CD4-positive, alpha-beta T cell (primary cell): ENCODE measurements at places on chromosomes 5 and 9.

GRCh38 chr5:84688566-84688965, 303.9 kb upstream of the EDIL3 start:
- no peak for DNase-seq

GRCh38 chr9:93603011-93603410, 26.6 kb downstream of the PHF2 start:
- DNase-seq: no peak

DNA sequence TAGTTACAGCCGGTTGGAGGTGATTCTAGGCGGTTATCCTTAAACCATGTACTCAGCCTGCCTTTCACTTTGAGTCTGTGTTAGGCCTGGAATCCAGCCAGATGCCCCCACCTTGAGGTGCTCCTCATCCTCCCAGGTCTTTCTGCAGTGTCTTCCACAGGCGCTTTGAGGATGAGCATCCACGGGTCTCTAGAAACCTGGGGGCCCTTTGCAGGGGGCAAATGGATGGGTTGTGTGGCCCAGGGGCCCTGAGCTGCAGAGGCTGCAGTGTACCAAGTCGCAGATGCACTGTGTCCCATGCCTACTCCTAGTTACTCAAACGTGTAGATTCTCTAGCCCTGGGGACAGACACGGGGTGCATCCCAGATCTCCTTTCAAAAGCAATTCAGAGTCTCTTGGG, 242.1 kb upstream of the IRX1 start:
- DNase-seq: no peak

- DNase-seq: no peak
These were observed 414.2 kb downstream of the SH3GL2 start for GRCh38 chr9:17993024-17993423.

GRCh38 chr9:84374013-84374412, 33.5 kb upstream of the SLC28A3 start:
- DNase-seq: no peak

DNA sequence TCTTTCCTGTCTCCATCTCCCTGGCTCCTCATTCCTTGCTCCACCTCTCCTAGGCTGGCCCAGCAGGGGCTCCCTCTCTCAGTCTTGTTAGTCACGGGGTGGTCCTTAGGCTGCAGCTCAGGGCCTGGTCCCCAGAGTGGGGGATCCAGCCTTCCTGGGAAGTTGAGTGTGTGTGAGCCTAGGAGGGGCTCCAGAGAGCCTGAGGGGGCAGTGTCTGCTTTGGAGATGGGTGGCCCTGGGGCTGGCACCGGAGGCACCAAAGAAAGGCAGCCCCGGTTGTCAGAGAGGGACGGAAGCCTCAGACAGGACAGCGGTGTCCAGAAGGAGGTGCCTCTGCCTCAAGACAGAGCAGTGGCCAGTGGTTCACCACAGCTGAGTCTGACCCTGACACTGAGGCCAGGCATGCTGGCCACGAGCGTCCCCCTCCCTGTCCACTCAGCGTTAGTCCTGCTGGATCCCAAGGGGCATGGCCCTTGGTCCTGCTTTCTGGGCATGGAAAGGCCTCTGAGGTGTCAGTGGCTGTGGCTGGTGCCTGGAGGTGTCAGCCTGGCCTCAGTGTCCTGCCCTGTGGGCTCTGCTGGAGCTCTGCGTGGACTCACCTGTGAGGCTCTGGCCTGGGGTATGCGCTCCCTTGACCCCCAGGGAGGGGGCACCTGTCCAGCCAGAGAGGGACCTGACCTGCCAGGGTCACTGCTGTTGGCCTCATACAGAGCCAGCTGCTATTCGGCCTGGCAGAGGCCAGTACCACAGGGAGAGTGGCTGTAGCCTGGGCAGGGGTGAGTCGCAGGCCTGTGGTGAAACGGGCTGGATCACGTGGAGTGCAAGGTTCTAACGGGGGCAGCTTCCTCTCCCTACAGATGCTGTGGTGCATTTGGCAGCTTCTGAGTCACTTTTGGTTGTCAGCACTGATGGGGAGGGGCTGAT, 130.6 kb downstream of the CACNA1B start:
- DNase-seq: no peak

DNA sequence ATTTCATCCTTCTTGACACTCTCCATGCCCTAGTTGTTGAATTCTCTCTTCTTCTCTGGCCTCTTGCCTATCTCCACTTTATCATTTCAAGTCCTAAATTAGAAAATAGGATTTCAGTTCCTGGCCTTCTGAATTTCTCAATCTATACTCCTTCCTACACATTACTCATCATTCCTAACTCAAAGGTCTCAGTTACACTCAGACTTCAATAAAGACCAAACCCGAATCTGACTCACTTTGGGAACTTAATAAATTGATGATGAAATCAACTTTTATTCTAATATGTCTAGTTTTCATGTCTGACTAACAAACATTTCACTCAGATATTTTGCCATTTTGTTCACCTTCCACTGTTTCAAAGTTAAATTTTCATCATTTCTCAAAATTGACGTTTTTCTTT, 113.6 kb upstream of the TSLP start:
- DNase-seq: no peak

DNA sequence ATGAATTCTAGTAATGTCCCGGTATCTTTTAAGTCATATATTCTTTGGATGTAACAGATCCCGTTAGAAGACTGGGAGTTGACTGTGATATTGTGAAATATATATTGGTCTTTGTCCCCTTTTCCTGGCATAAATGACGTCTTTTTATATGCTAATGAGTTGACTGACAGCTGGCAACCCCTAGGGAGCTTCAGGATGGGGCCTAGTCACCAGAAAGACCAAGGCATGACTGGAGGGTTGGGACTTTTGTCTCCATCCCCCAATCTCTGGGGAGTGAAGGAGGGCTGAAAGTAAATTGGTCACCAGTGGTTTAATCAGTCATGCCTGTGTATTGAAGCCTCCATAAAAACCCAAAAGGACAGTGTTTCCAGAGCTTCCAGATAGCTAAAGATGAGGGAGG, 241.6 kb downstream of the PJA2 start:
- DNase-seq: no peak

DNA sequence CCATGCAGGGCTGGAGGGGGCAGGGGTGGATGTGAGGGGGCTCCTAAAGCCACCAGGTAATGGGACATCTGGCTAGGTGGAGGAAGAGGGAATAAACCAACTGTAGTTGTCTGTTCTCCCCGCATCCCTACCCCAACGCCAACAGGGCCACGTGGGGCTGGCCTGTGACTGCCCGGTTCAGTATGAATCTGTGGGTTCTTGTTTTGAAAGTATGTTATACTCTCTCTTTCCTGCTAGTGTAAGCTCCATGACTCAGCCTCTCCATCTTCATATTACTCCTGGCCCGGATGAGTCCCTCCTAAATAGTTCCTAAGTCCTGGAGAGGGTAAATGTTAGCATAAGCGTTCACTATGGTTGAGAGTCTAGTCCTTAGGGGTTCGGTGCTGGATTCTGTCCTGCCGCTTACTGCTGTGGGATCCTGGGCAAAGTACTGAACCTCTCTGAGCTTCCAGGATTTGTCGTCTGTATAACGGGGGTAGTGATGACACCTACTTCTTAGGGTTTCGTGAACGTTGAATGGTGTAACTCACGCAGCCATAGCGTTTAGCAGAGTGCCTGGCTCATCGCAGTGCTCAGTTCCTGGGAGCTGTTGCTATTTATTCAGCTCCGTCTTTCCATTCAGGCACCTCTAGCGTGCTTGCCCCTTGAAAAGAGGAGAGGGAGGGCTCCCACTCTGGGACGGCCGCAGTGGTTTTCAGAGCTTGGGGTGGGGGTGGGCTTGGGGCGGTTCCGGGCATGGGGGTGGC, 28.8 kb downstream of the LHX2 start:
- no peak for DNase-seq

- no peak for DNase-seq
These were observed 106.2 kb downstream of the ADAMTSL1 start for GRCh38 chr9:18580151-18580550.

DNA sequence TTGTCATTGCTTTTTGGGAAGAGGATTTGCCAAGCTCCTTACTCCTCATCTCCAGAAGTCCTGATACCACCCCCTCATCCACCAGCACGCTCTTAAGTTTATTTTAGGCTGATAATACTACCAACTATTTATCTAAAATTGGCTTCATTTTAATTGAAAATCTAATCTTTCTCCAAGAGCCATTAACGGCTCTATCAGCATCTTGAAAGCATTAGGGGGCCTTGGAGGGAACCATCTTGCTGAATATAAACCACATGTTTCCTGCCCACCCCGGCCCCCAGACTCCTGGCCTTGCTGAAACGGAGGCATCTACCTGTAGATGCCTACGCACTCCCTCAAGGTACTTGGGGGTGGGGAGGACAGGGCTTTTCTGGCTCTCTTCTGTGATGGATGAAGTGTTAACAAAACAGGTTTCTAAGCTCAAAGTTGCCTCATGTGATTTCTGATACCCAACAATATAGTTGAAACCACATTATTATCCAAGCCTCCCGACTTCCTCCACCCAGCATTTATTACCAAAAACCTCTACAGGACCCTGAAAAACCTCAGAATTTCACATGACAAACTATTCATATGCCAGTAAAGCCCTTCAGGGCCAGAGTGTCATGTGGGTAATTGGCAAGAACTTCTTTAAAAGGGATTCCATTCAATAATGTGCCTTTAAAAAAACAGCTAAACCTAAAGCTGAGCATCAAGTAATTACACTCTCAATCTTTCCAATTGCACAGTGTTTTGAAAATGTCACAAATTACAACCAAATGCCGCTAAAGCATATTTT, 96.7 kb downstream of the SAXO1 start:
- no peak for DNase-seq

GRCh38 chr5:54558362-54558761, 40.8 kb downstream of the SNX18 start:
- DNase-seq: no peak

DNA sequence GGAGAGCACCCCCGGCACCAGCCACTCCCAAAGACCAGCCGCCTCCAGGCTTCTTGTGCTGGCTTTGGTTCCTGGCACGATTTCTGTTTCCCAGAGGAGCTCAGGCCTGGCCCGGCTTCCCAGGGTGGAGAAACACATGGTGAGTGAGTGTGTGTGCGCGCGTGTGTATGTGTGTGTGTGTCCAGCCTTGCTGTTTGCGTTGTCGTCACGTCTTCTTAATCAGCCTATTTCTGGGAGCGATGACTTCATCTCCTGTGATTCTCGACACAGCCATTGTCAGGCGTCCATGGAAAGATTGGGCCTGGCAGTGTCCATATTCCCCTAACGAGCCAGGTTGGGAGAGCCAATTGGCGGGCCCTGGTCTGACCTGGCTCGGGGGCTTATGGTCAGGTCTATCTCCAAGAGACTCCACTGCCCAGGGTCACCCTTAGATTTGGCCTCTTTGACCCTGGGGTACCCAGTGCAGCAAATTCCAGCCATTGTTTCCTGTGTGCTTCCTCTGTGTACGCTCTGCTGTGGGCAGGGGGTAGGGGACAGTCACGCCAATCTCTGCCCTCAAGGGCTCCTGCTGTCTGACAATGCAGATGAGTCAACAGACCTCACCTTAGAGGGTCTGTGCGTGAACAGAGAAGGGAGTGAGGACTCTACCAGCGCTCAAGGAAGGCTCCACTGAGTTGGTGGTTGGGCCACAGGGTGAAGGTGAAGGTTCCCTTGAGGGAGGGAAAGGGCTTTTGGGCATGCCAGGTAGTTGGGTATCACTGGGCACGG, 73.8 kb downstream of the DAB2IP start:
- DNase-seq: no peak

DNA sequence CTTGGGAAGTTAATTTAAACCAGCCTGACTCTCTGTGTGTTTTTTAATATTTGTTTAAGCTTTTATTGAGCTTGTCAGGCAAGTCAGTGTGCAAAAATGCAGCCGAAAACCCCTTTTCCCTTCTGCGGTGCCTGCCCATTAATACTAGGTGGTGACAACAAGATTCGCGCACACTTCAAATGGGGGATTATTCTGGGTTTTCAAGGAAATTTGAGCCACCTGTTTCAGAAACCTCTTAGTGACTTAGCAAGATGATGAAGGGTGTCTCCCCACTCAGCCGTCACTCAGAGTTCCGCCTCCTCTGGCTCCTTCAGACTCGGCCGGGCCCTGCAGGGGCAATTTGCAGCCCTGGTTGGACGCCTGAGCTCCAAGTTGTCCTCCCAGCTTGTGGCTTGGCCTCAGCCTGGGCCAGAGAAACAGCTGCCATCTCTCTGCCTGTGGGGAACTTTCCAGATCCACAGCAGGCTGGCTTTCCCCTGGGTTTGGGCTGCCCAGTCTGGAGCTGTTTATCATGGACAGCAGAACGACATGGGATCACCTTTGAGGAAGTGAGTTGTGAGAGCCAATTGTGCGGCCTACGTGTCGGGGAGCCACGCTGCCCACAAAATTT, 75.9 kb downstream of the SPRY4 start:
- DNase-seq: no peak

DNA sequence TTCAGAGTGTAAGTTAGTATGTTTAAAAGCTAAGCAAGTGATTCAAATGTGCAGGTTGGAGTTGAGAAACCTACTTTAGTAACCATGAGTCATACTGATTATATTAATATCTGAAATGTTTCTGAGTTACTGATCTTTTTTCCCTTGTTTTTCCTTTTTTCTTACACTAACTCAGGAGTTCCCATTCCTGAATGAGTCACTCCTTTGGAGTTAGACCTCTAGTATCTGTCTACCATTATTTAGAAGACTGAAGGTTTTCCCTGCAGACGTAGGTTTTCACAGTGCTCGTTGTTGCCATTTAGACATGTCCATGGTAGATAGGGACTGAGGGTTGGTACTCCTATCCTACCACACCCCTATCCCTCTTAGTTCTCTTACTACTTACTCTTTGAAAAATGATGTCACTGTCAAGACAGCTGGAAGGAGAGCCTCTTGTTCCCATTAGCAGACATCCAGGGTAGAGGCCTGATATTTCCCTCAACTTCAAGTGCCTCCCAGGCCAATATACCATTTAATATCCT, 20.2 kb downstream of the OCLN start:
- no peak for DNase-seq

DNA sequence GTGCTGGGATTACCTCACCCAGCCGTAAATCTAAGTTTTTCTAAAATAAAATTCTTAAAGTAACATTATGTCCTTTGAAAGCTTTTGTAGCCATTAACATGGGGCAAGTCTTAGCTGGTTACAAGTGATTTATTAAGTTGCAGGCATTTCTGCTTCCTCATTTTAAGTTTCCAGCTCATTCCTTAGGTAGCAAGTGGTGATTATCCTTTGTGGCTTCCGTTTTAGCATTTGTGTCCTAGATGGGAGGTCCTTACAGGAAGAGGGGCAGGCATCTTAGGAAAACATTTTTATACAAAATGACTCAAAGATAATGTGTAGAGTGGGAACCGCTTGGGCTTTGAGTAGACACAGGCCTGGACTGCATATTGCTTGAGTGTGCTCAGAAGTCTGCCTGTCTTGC, 35.0 kb upstream of the ROPN1L start:
- DNase-seq: no peak

- DNase-seq: no peak
These were observed 21.1 kb downstream of the LIFR start for GRCh38 chr5:38535248-38535750.

GRCh38 chr9:100219347-100219746, 120.3 kb downstream of the INVS start:
- no peak for DNase-seq

- DNase-seq: no peak
These were observed 195.4 kb downstream of the MPDZ start for GRCh38 chr9:13083963-13084528.

DNA sequence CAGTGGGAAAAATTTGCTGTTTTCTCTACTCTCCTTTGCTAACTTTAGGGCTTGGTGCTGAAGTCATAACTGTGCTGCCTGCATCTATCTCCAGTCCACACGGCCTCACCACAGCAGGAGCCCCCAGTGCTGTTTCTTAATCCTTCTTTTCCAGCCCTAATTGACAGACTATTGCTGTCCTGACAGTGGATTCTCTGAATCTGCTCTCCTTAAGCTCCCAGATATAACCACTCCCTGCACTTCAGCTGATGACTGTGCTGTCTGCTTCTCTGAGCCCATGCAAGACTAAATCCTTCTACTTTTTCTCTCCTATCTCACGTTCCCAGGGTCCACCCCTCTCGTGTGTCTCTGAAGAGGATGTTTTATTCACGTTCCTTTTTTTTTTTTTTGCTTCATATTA, 19.7 kb upstream of the GRIA1 start:
- DNase-seq: no peak
